ENCODE measurements at places on chromosomes 11 and 22.

DNA sequence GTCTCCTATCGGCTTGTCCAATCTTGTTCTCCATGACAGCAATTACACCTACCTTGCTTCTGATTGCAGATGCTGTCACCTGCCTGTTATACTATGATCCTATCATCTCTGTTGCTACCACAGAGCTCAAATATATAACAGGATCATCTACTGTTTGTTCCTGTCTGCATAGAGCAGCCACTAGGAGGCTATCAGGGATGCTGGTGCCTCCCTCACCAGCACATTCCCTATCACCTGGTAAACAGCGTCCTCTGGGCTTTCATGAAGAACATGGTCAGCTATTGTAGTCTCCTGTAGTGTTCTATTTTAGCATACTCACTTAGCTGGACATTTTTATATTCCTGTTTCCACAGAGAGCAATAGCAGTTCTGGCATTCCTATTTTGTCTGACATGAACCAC, 87.8 kb upstream of the FAT3 start:
- no peak for DNase-seq

DNA sequence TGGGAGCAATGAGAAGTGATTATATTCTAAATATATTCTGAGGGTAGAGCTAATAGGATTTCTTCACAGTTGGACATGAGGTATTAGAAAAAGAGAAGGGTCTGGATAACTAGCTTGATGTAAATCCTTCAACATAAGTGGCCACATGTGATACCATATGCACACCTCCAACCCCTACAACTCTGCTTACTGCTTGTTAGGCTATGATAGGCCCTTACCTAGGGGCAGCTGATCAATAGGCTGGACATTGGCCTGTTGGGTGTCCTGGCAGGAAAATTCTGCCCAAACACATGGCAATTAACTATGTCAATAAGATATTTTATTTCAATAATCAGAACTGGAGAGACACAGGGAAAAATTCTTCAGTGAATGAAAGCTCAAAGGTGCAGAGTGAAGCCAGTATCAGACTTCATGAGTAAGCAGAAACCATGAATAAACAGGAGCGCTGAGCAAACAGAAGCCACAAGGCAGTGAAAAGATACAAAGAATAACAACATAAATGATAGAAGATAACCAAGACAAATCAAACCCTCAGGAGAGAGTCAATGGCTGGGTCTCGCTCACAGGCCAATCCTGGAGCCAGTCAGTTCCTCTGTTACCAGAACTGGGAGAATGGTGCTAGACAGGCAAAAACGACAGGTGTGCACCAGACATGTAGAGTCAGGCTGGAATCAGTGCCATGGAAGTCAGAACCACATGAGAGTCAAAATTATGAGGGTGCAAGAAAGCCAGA, 46.3 kb upstream of the PSMA1 start:
- no peak for DNase-seq

DNA sequence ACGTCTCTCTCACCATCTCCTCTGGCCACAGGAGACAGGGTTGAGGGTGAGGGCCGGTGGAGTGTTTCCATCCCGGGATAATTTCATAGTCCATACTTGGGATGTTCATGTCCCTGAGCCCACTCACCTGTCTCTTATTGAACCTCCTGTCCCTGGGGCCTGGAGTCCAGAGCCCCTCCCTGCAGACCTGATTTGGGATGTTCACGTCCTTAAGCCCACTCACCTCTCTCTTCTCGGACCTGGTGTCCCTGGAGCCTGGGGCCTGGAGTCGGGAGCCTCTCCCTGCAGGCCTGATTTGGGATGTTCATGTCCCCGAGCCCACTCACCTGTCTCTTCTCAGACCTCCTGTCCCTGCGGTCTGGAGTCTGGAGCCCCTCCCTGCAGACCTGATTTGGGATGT, 868.2 kb downstream of the BRD1 start:
- no peak for DNase-seq

- DNase-seq = no peak
Measured at GRCh38 chr22:49502126-49502826, 325.4 kb downstream of the BRD1 start.

- peak; percentile 29 for DNase-seq
Measured at GRCh38 chr22:43897751-43898261, 6.0 kb upstream of the PNPLA5 start.

DNA sequence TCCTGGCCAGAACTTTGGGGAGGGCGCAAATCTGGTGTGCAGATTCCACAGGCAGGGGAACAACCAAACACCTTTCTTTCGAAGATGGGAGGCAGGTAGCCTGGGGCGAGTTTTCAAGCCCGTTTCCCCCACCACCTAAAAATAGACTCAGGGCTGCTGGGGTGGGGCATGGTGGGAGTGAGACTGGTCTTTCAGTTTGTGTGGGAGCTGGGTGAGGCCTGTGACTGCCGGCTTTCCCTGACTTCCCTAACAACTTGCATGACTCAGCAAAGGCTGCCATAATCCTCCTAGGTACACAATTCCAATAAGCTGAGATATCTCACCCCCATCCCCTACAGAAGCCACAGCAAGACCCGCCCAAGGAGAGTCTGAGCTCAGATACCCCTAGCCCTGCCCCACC, 4.3 kb upstream of the OR5B12 start:
- no peak for DNase-seq

DNA sequence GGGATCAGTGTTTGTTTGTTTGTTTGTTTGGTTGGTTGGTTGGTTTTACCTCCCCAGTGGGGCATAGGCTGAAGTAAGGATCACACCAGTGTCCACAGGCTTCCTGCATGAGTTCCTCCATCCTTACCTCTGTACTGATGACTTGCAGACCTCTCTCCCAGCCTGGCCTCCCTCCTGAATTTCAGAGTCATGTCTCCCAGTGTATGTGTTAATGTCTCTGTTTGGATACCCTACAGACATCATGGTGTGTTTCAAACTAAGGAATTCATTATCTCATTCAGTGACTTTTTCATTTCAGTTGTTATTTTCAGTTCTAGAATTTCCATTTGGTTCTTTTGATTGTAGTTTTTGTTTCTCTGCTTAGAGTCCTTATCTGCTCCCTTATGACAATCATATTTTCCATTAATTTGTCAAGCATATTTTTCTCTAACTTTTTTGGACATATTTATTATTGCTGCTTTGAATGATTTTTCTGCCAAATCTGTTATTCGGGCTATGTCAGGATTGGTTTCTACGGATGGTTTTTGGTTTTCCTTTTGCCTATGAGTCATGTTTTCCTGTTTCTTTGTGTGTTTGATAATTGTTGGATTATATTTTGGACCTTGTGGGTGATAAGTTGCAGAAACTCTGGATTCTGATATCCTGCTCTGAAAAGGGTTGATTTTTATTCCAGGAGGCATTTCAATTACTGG, 23.6 kb downstream of the MYEOV start:
- DNase-seq = no peak

DNA sequence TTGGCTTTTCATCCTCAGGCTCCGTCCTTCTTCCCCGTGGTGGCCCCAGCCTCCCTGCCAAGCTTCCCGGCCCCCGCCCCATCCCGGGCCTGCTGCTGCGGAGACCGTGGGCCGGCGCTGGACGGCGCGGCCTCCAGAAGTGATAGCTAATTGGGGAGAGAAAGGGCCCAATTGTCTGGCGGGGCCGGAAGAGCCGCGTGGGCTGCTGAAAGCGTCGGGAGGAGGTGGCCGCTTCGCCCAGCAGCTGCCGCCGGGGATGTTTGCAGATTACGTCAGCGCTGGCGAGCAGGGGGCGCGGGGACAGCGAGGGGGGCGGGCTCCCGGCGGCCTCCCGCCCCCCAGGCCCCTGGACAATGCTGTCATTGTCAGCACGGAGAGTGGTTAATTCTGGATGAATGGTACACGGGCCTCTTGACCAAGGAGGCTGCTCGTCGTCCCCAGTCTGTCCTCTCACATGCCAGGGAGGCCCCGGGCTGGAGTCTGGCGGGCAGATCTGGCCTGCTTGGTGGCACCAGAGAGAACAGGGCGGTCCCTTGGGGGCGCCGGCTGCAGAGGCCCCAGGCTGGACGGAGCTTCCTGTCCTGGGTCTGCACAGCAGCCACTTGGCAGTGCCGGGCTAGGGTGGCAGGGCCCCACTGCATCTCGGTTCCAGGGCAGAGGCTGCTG, 1.6 kb downstream of the SMIM38 start:
- DNase-seq = peak; percentile 78

- DNase-seq = no peak
Measured at GRCh38 chr11:92838759-92839310, 130.6 kb upstream of the MTNR1B start.

DNA sequence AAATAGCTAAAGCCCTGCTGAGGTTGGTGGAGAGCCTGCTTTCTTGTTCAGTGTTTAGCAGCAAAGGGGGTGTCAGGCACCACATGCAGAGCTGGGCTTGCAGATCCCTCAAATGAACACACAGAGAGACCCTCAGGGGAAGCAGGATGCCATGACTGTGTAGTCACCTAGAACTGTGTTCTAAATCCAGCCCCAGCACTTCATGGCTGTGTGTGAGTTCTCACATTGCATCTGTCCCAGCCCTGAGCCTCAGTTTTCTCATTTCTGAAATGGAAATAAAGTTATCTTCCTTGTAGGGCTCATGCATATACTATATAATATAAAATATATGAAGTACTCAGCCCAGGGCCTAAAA, 47.1 kb downstream of the CWC15 start:
- DNase-seq = no peak

- no peak for DNase-seq
Measured at GRCh38 chr11:70860888-70861287, 391.5 kb downstream of the SHANK2 start.

DNA sequence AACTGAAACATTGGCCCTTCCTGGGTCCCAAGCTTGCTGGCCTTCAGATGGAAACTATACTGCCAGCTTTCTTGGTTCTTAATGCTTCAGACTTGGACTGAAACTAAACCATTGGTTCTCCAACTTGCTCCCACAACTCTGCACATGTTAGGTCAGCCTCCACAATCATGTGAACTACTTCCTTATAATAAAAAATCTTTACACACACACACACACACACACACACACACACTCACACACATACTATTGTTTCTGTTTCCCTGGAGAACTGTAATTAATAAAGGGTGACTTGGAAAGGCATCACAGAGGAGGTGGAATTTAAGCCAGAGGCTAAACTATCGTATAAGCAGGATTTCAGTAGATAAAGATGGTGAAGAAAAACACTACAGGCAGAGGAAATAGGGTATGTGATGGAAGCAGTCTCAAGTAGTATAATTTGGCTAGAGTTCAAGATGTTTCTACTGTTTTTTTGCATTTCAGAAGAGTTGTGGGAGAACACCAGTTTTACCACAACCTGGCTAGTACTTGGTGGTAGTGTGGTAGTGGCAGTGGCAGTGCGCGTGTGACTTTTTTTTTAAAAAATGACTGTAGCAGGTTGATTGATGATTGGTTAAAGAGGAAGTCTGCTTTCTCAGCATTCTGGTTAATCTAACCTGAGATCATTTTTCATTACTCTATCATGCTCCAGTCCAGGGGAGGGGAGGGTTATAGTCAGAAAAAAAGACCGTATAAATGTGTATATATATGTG, 70.1 kb downstream of the PDE3B start:
- no peak for DNase-seq

- DNase-seq = no peak
Measured at GRCh38 chr22:42425989-42426355, 6.2 kb downstream of the NFAM1 start.

DNA sequence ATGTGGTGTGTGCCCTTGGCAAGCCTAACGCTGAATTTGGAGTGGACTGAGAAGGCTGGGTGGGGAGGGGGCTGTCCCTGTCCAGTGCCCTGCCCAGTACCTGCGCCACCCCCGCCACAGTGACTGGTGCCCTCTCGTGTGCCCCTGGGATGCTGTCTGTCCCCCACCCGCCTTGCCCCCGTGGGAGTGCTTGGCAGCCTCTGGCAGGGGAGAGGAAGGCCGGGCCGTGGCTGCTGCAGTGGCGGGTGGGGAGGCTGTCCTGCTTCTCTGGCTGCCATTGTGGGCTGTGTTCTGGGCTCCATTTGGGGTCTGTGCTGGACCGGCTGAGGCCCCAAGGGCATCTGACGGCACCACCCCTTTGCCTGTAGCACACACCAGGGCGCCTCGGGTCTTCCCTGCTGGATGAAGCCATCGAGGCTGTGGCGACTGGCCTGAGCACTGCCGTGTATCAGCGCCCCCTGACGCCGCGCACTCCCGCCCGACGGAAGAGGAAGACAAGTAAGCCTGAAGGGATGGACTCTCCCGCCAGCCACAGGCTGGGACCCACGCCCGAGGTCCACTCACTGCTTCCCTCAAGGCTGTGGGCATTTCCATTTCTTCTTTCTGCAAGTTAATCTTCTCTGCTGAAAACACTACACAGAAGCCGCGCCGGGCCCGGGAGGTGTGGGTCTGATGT, 17.6 kb downstream of the IRF7 start:
- DNase-seq = no peak

GRCh38 chr11:45371251-45372115, 85.3 kb upstream of the SYT13 start:
- DNase-seq = no peak

- no peak for DNase-seq
Measured at GRCh38 chr22:31271485-31271884, 20.8 kb downstream of the PIK3IP1 start.

GRCh38 chr11:133833898-133834681, 11.2 kb downstream of the SPATA19 start:
- no peak for DNase-seq

DNA sequence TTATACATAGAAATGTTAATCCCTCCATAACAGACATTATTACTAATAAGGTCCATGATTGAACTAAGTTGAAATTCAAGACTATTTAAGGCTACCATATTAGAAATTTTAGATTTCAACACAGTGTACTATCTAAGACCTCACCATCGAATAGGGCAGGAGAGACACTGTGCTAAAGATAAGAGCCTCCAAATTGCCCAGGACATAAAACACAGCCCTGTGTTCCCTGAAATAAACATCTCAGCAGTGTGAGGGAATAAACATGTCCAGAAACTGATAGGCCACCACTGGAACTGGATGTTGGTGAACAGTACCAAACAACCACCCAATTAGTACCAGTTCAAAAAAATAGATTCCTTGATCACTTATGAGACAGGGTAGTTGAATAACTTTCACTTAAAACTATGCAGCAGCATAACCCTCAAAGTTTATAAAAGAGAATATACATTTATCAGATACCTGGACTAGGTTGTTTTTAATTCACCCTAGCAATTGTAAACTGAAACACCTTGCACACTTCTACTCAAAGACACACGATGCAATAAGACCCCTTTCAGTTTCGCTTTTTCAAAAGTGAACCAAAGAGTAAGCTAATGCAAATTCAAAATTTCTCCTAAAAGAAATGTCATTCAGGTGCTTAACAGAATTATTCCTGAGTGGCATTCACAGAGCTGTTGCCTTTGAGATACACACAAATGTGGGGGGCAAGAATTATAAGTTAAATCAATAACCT, 34.3 kb downstream of the USP28 start:
- no peak for DNase-seq

DNA sequence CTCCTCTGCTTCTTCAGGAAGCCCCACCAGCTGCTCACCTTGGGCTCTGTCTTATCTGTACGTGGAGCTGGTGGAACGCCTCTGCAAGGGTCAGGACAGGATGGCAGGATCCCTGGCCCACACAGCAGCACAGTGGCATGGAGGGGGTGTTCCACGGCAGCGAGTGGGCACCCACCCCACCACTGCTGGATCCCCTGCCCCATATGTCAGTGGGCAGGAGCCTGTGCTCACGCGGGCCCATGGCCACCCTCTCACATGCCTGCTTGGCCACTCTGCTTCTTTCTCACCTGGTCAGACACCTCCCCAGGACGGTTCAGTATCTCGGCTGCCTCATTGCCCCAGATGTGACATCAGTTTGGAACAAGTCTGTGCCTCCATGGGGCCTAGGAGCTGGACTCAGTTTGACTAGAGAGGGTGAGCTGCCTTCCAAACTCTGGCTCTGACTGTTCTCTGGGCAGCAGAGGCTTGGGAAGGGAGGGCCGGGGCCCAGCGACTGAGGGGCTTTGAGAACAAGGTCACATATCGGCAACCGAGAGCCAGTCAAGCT, 98.1 kb upstream of the LMO1 start:
- DNase-seq = no peak

- DNase-seq = no peak
Measured at GRCh38 chr11:19241260-19242178, 774 bp upstream of the E2F8 start.
